Activated naive CD4-positive, alpha-beta T cell treated with Interleukin-2 at 50 U/mL for 16 hours (primary cell): ENCODE measurements at places on chromosomes 3 and 15.

GRCh38 chr15:83919978-83920510, 266.1 kb downstream of the ADAMTSL3 start:
- no peak for DNase-seq

- no peak for DNase-seq
Observed at GRCh38 chr3:40103829-40104228, 205.7 kb upstream of the EIF1B start.

- no peak for DNase-seq
Observed at GRCh38 chr15:100928632-100929280, 9.6 kb downstream of the LRRK1 start.

DNA sequence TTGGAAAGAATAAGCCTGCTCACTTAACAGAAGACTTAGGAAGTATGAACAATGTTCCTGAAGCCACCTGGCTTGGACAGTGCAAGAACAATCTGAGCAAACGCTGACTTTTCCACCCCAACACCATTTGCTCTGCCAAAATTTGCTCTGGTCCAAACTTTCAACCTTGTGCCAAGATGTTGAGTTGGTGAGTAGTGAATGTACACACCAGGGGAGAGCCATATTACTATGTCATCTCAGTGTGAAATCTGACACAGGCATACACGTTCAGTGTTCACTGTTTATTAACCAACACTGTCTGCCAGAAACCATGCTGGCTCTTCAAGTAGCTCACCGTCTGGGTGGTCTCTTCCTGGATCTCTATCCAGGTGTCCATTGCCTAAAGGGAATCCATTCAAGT, 152.9 kb upstream of the LPP start:
- no peak for DNase-seq

DNA sequence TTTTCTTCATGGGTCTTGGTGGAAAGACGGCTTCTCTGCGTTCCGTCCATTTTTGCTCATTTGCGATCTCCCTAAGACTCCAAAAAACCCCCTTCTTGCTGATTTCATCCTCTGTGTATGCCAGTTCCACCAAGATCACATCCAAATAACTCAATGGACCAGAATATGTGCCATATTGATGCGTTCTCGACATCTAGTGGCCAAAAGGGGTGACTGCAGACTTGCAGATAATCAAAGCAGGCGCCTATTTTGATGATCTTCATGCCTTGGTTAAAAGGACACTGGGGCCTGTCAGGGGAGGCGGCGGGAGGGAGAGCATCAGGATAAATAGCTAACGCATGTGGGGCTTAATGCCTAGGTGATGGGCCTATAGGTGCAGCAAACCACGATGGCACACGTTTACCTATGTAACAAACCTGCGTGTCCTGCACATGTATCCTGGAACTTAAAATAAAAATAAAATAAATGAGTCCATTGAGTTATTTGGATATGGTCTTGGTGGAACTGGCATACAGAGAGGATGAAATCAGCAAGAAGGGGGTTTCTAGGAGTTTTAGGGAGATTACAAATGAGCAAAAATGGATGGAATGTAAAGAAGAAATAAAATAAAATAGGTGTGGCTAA, 104.2 kb upstream of the RAD18 start:
- no peak for DNase-seq

GRCh38 chr15:83248151-83249029, 36.1 kb downstream of the BNC1 start:
- DNase-seq, result no peak

- DNase-seq, result no peak
Observed at GRCh38 chr3:58621086-58621830, 44.1 kb upstream of the FAM107A start.

DNA sequence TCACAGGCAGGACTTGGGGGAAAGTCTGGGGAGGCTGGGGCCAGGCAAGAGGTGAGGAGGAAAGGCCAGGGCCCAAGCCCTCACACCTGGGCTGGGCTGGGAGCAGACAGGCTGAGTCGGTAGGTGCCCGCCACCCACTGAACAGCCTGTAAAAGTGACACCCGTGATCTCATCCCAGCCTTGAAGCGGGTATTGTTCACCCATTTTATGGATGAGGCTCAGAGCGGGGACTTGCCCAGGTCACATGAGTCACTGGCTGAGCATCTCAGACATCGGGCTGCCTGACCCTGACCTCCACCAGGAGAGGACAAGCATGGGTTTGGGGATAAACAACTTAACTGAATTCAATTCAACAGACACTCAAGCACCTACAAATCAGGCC, 52.0 kb upstream of the CTSH start:
- DNase-seq, result no peak

DNA sequence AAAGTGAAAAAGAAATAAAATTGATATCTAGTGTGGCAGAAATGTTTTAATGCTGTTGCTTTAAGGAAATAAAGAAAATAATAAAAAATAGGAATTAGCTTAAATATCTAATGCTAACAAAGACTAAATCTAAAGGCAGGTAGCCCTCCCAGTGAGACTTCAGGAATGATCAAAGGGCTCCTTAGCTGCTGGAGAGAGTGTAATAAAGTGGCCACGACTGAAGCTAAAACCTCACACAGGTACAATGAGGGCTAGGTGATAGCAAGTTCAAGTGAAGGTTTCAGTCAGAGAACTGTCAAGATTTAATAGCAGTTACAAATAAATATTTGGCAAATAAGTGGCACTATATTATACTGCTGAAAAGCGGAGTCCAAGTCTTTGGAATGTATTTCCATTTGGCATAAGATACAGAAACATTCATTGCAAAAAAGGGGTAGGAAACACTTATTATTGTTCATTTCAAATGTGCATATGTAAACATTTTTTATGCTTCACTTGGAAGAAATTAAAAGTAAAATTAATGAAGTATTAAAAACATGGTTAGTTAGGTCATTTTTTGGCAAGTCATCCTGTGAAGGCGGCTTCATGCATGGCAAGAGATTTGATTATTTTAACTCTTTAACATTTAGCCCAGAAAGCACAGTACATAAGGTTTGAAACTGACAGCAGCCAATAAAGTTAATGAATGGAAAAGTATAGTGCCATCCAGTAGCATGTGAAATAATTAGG, 168.2 kb downstream of the ECT2 start:
- no peak for DNase-seq
